ENCODE measurements at places on chromosomes 6 and 20. TPM values are rescaled to one million over a fixed set of nuclear protein-coding genes. Genes with fewer than 3 reads are reported as not detected.
A peak's percentile ranks its signal among the peaks of the same experiment; 100 is the strongest.

GRCh38 chr20:9392892-9393857 lies 121.2 kb upstream of the LAMP5 start:
- H3K4me3 ChIP-seq: no peak overlapping the region
- no peak overlapping the region for H3K27ac ChIP-seq
- DNase-seq: peak; percentile 82

DNA sequence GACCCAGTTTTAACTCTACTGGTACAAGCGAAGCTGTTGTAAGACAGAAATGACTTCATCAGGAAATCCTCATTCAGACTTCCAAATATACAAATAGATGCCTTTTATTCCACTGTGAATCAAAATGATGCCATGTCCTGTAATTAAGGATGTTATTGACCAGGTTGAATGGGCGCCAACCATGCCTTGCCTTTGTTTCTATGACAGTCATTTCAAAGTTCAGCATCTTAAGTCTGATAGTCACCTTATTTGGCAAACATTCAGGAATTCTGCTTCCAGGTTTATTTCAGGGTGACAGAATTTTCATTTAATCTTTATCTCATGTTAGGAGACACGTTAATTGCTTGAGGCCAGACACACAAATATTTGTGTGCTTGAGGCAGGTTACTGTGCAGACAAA lies 592.8 kb upstream of the JAG1 start:
- peaks cover 32% of the 10 kb centered on the region for H3K4me1 ChIP-seq
- H3K27me3 ChIP-seq: no peaks in the 10 kb centered on the region
- peak overlapping the region; percentile 50 for H3K4me3 ChIP-seq
- H3K27ac ChIP-seq: peak overlapping the region; percentile 93
- DNase-seq: peak; percentile 79
- H3K36me3 ChIP-seq: no peaks in the 10 kb centered on the region

- H3K4me3 ChIP-seq: no peak overlapping the region
- H3K27me3 ChIP-seq: no peaks in the 10 kb centered on the region
- no peaks in the 10 kb centered on the region for H3K36me3 ChIP-seq
- peak; percentile 93 for DNase-seq
- H3K27ac ChIP-seq: peak overlapping the region; percentile 42
Observed at GRCh38 chr6:24902782-24903181, 33.0 kb downstream of the RIPOR2 start.

DNA sequence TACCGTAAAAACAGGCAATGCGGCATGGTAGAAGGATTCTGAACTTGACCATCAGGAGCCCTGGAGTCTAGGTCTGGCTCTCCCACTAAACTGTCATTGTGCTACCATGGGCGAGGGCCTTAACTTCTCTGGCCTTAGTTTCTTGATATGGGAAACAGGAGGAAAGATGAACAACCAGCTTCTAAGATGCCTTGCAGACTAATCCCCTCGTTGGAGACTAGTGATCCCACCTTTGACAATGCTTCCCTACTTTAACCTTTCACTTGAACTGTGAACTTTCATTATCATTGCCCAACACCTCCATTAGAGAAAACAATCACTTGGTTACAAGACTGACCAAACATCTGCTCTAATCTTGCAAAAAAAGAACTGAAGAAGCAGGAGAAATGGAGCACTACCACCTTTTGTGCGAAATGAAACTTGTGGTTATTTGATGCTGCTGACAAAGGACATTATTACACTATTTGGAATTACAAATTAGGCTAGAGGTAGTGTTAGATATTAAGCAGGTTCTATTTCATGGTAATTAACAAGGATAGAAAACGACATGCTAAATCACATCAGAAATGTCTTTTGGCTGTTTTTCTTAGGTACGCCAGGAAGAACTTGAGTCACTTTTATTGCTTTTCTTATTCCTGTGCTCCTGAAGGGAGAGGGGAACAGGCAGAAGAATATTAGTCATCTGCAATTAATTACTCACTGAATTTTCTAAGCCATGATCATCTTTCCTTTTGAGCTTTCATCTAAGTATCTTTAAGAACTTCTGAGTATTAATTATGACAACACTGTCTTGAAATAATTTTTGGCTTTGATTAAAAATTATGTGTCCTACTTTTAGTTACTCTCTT lies 39.1 kb upstream of the ARHGAP18 start:
- peak overlapping the region; percentile 57 for H3K4me3 ChIP-seq
- H3K36me3 ChIP-seq: no peaks in the 10 kb centered on the region
- peaks cover 51% of the 10 kb centered on the region for H3K4me1 ChIP-seq
- peak; percentile 77 for DNase-seq
- no peaks in the 10 kb centered on the region for H3K27me3 ChIP-seq

The AURKA gene
- 139 TPM for total RNA-seq
